Endodermal cell (in vitro differentiated cells): ENCODE measurements at places on chromosomes 12 and 14. TPM values are rescaled to one million over a fixed set of nuclear protein-coding genes. Genes with fewer than 3 reads are reported as not detected.

GRCh38 chr12:94284046-94284445 lies 135.7 kb downstream of the PLXNC1 start:
- no peak for DNase-seq

DNA sequence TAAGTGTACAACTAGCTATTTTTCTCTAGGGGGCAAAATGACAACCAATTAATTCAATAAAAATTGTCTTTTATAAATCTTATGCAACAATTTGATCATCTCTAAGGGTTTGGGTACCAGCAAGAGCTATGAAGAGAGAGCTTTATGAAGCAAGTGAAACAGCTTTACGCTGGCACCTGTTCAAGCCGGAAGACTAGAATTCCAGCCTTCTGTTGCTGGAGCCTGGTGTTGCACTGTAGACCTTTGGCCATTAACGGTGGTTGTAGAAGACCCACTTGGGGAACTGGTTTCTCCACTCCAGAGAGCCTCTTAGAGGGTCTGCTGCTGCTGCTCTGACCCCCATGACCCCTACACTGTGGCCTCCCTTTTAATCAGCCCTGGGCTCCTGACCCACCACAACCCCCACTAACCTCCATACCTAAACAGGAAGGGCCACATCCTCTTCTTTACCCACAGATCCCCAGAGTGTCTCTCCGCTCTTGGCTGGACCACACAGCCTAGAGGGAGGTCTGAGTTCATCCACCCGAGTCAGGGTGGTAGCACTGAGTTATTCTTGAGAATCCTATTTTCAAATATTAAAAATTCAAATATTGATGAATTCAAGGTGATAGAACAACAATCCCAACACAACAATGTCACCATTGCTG lies 54.6 kb upstream of the STON2 start:
- DNase-seq: peak; percentile 21

GRCh38 chr14:22991852-22992251 lies 9.5 kb upstream of the AJUBA start:
- no peak for DNase-seq

DNA sequence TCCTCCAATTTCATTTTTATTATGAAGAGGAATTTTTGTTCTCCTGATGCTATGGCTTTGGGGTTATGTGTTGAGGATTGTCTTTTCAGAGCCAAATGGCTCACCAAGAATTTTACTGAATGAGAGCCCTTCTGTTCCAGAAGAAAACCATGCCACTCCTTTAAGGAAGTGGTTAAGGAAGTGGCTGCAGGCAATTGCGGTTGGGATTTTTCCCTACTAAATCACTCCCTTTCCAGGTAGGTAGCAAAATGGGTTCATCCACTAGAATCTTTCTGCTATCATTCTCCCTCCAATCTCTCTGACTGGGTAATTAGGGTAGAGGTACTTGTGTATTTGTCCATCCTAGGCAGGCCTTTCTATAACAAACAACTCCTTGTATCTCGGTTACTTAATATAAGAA lies 163.1 kb downstream of the TTC8 start:
- DNase-seq: no peak

DNA sequence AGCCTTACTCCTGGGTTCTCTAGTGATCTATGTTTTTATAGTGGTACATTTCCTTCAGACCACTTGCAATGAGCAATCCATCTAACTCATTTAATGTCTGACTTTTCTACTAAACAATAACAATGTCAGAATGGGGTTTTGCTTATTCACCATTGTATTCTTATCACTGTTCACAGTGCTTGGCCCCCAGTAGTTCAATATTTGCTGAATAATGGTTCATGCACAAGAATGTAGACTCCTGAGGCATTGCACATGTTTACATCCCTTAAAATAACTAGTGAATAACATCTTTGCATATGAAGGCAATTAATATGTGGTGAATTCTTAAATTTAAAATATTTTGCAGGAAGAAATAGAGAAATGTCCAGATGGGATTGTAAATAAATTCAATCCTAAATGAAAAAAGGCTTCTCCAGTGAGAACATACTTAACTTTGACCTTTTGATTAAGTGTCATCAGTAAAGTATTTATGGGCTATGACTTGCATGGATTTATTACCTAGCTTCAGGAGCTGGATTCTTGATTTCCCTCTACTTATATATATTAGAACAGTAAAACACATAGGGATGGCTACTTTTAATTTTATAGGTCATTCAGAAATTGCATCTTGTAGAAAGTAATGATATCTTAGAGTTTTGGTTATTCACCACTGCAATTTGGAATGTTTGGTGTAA lies 3.4 kb downstream of the CCER1 start:
- DNase-seq: no peak

GRCh38 chr14:68143341-68143841 lies 323.8 kb downstream of the RAD51B start:
- DNase-seq: no peak

- peak; percentile 92 for DNase-seq
Measured at GRCh38 chr12:120928864-120929652, 24.9 kb upstream of the SPPL3 start.

- DNase-seq: no peak
Measured at GRCh38 chr14:34711169-34711568, 3.2 kb downstream of the CFL2 start.

GRCh38 chr14:74029136-74029535 lies 10.0 kb downstream of the BBOF1 start:
- DNase-seq: no peak

DNA sequence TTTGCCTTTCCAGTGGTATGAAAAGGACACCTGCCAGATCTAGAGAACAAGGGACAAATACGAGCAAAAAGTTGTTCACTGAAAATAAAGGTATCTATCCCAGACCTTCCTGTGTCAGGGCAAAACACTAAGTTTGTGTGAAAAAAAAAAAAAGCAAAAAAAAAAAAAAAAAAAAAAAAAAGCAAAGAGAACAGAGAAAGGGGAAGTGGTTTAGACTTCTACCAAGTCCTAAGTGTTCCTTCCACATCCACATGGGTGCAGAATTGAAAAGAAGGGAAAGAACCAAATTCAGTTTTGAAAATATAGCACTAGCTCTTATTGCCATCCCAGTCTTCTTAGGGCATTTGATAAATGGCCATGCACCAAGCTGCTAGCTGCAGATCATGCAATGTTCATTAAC lies 41.7 kb downstream of the ZCRB1 start:
- DNase-seq: no peak

- DNase-seq: no peak
Measured at GRCh38 chr14:96508900-96509299, 6.7 kb downstream of the PAPOLA start.

DNA sequence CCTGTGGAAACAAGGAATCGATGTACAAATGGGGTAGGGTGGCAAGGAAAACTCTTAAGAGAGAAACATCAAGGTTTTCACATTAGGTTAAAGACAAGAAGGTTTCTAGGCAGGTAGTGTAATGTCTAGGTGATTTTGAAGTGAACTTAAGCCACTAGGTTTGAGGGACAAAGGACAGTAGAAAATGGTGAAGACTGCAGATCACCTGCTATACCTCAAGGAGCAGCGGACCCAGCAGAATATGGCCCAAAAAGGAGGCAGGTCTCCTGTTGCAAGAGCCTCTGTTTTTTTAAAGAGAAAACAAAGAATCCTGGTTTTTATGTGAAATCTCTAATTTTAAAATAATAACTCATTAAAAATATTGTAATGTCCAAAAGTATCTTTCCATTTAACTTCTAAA lies 178.1 kb downstream of the ACSS3 start:
- DNase-seq: peak; percentile 53

Gene TEX52
- 0.29 TPM in 1 of 3 replicates, not detected in the others for total RNA-seq

Gene GLI1
- 1.1 to 3.4 TPM (median 2.5 TPM) in 3 replicates for total RNA-seq

Gene GLS2
- total RNA-seq: 0.95 to 1.5 TPM (median 1.5 TPM) in 3 replicates

Gene CLEC2B
- not detected in 3 replicates for total RNA-seq

Gene TAS2R14
- total RNA-seq: 1.3 to 2.0 TPM (median 2.0 TPM) in 3 replicates

Gene MAP3K9
- total RNA-seq: 38.5 to 56.7 TPM (median 38.8 TPM) in 3 replicates
